ENCODE measurements at places on chromosomes 2 and 18. TPM values are rescaled to one million over a fixed set of nuclear protein-coding genes. Genes with fewer than 3 reads are reported as not detected.

Gene RSAD2
- 5.7 TPM for polyA plus RNA-seq

Gene SPAG16
- polyA plus RNA-seq: 72.6 TPM

Gene SFTPB
- 0.05 TPM for polyA plus RNA-seq

Gene CHRNA1
- 6.5 TPM for polyA plus RNA-seq

Gene SOX11
- polyA plus RNA-seq: 15.5 TPM

Gene PRSS56
- not detected for polyA plus RNA-seq

Gene OSBPL6
- polyA plus RNA-seq: 6.0 TPM

Gene NT5DC4
- polyA plus RNA-seq: 1.2 TPM

Gene IL1R2
- polyA plus RNA-seq: 0.89 TPM

Gene CIB4
- polyA plus RNA-seq: not detected

Gene RGPD3
- polyA plus RNA-seq: 0.47 TPM

Gene CHRNG
- 1.3 TPM for polyA plus RNA-seq

Gene ATRAID
- 148 TPM for polyA plus RNA-seq

Gene TXNDC9
- 36.0 TPM for polyA plus RNA-seq

Gene LOXL3
- 9.8 TPM for polyA plus RNA-seq

Gene KYNU
- 6.9 TPM for polyA plus RNA-seq

Gene UGT1A10
- not detected for polyA plus RNA-seq
